Naive thymus-derived CD8-positive, alpha-beta T cell (primary cell): ENCODE measurements at places on chromosomes 3 and 15. TPM values are rescaled to one million over a fixed set of nuclear protein-coding genes. Genes with fewer than 3 reads are reported as not detected.

Gene ATP10A
- 55.2 TPM for total RNA-seq

Gene SERPINI2
- not detected for total RNA-seq

Gene TP53BP1
- 34.9 TPM for total RNA-seq

Gene TTC23
- total RNA-seq: 0.30 TPM

GRCh38 chr3:35663471-35663870, 24.1 kb downstream of the ARPP21 start:
- no peak for DNase-seq

- DNase-seq: no peak
Observed at GRCh38 chr3:45950686-45951600, 7.7 kb downstream of the CXCR6 start.

DNA sequence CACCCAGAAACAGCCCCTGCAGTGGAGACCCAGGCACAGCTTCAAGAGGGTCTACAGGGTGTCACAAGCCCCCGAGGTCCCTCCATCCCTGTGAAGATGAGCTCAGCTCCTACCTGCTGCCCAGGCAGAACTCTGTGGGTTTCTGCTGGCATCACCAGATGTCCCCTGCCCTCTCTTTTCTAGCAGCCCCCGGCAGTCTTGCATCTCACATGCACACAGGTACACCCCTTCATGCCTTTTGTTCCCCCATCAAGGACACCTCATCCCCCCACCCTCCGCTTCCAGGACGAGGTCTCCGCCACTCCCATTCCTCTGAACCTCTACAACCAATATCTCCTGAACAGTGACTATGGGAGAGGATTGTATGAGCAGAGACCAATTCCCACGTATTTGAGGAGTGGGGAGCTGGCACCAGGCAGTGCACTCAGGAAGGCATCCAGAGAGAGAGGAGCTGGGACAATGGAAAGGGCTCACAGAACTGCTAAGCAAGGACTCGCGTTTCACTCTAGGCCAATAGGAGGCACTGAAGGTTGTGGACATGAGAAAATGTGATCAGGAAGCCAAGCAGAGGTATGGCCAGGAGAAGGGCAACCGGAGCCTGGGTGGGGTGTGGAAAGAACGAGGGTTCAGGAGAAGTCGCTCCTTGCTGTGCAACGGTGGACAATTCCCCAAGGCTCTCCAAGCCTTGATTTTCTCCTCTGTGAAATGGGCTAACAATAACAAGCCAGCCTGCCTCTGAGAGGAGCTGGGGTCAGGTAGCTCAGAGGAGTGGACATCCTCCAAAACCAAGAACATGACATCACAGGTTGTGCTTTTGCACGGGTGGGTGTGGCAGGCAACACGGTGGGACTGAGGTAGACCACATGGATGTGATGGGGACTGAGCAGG, 115.2 kb downstream of the CHSY1 start:
- DNase-seq: no peak

DNA sequence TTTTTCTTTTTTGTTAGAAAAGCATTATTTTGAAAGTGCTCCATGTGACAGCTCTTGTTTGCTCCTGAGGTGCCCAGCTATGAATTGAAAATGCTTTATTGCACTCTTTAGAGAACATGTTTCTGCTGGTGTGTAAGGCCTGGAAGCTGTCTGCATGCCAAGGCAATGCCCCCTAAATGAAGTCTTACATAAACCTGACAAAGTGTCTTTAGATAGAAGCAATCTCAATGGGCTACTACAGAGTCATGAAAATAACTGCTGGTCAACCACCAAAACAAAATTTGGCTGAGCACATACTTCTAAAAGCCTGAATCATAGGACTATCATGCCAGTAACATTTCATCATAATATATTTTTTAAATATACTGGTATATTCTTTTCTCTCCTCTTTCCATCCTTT, 178.7 kb downstream of the THRB start:
- no peak for DNase-seq

GRCh38 chr3:44477312-44478030, at the start of gene ZNF445:
Gene ZNF445 (minus strand): TSS chr3:44477670. CDS start chr3:44455549, 22,121 bp downstream.
- peak; percentile 60 for DNase-seq

GRCh38 chr15:100779331-100780207, 100.1 kb upstream of the ALDH1A3 start:
- DNase-seq: no peak
